SK-MEL-5 (cell line): ENCODE measurements at places on chromosomes 12 and 14. TPM values are rescaled to one million over a fixed set of nuclear protein-coding genes. Genes with fewer than 3 reads are reported as not detected.

DNA sequence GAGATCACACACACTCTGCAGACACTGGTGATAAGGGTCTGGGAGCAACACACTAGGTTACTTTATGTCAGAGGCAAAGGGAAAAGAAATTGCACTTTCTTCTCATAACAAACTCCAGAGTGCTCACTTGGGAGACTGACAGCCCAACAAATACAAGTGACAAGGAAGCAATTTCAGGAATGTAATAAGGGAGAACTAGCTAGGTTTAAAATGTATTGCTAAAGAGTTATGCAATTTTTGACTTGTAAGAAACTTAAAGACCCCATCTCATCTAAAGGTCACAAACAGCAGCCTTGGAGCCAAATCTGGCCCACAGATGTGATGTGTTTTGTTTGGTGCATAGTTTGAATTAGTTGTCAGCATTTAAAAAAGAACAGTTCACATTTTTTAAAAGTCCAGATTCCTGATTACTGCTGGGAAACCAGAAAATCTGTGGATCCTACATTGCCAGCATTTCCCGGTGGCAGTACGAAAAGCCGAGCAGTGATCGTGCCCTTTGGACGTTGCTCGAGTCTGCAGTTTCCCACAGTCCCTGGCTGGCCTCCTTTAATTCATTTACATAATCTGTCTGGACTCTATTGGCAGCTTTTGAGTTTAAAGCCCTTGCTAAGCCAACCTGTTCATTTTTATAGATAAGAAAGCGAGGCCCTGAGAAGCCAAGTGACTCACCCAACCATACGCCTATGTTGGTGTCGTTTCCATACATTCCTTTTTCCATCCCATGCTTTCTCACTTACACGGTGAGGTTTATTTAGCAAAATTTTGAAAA lies 42.0 kb upstream of the ETV6 start:
- DNase-seq = no peak

DNA sequence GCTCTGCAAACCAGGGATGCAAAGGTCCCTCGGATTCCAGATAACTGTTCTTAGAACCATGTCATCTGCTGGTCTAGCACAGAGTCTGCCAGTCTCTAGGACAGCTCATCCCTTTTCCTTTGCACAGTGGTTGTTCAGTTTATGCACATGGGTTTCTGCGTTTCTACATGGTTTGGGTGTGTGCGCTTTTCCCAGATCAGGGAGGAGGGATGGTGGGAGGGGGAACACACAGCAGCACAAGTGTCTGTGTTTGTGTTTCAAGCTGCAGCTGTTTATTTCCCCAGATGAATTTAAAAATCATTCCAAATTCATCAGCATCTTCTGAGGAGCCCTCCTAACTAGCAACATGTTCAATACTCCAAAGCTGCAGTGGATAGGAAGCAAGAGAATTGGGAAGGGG lies 45.4 kb downstream of the ANO2 start:
- DNase-seq = no peak

DNA sequence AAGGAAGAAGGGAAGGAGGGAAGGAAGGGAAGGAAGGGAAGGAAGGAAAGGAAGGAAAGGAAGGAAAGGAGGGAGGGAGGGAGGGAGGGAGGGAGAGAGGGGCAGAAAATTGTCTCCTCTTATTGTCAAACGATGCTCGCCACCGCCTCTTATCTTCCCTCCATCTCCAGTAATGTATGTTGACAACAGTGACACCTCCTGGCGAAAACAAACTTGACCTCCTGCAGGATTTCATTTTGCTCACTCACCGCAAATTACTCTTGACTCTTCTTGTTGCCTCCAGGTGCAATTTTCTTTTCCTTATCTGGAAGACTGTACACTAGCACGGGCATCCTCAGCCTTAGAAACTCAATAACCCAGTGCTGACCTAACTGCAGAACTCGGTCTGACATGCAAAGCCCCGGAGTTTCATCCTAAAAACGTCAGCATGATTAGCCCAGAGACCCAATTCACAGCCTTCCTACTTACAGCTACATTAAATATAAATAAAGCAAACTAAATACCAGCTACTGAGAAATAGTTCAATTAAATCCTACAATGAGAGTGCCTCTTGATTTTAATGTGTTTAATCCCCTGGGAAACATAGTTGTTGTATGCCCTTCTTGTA lies 512.4 kb upstream of the TMPO start:
- peak; percentile 75 for DNase-seq

DNA sequence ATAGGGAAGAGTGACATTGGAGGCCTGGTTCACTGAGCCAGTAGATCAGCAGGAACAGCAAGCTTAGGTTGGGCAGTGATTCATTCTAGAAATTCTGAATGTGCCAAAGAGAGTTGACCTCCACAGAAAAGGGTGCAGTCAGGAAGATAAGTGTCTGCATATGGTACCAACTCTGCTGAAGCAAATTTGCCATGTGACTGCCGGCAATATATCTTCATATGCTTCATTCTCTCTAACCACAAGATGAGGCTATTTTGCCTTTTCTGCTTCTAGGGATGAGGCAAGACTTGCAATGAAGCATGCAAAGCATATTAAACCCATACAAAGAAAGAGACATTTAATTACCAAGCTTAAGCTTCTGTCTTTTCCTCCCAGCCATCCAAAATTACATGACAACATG lies 13.6 kb downstream of the CCDC198 start:
- DNase-seq = no peak

DNA sequence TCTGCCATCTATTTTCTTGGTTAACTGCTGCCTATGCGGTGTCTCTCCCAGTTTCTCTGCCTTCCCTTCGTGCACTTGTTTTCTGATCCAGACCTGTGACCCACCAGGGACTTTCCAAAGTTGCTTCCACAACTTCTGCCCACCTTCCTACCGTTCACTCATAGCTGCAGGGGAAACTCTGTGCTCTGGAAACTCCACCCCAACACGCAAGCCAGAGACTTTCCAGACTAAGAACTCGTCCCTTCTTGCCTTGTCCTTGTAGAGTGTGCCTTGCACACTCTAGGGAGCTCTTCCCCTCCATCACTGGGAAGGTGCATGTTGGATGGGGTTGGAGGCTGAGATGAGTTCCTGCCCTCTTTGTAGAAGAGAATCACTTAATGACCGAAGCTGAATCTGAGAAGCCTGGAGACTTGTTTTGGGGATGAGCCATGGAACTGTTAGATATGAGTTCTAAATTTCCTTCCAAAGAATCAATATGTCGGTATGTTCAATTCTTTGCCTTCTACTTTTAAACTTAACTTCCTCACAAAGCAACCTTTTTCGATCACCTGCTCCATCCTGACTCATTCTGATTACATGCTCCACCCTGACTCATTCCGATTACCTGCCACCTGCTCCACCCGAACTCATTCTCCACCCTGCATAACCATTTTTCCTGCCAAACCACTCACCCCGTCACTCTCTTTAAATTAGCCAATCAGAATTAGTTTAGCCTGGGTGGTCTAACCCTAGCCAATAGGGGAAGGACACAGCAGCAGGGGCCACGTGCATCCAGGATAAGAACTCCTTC lies 82.1 kb upstream of the CAPRIN2 start:
- no peak for DNase-seq

DNA sequence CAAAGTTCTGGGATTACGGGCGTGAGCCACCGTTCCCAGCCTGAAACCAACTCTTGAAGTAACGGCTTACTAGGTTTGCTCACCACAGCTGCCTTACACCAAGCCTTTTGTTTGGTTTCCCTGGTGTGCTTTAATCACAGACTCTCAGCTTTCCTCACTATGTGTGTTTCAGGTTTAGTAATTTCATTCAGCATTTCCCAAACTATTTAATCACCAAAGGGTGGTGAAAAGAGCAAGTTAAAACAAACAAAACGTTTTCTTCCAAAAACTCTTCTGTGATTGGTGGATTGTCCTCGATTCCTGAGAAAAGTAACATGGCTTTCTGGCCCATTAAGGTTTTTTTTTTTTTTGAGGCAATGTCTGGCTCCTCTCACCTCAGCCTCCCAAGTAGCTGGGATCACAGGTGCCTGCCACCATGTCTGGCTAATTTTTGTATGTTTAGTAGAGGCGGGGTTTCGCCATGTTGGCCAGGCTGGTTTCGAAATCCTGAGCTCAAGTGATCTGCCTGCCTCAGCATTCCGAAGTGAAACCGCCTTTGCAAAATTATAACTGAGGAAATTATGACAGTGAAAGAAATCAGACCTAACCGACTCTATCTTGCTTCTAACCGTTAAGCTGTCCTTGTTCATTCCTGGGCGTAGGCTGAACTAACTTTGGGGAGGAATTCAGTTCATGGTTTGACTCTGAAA lies 1.5 kb upstream of the ZFYVE26 start:
- DNase-seq = no peak

GRCh38 chr12:64385019-64385418 lies 5.5 kb downstream of the C12orf56 start:
- no peak for DNase-seq

- no peak for DNase-seq
These were observed 16.3 kb downstream of the ZBTB39 start for GRCh38 chr12:56989861-56990610.

PYM1 gene
- total RNA-seq = 21.1 and 29.2 TPM in 2 replicates

ESPL1 gene
- 8.3 and 9.2 TPM in 2 replicates for total RNA-seq
